ENCODE measurements at places on chromosomes 5 and 9.

DNA sequence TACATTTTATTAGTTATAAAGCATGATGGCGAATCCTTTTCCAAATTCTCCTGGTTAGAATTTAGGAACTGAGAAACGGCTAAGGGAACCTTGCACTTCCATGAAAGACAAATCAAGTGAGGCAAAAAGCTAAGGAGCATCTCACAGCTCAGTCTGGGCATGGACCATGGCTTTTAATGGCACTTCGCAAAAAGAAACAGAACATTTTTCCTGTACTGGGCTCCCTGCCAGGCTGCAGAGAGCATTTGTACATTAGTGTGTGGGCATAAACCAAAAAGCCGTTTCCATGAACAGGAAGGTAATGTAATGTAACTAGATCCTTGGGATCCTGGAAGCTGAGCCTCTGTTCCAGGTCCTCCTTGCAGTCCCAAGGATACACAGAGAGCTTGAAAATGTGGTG is 354.2 kb downstream of the MRPS30 start:
- DNase-seq: no peak

DNA sequence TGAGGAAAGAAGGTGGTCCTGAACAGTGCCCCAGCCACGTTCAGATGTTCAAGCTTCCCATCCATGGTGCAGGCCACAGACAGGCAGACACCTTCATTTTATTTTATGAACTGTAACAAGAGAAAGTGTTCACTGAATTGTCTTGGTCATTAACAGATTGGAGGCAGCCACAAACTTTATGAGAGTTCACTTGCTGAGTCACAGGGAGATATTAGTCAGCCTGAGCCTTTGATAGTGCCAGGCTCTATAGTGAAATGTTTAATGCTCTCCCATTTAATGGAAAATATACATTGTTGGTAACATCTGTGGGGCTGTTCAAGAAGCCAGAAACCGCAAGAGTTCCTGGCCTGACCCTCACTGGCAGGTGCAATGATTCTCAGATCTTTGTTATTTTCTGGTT is 237.0 kb downstream of the TENT4A start:
- no peak for DNase-seq

DNA sequence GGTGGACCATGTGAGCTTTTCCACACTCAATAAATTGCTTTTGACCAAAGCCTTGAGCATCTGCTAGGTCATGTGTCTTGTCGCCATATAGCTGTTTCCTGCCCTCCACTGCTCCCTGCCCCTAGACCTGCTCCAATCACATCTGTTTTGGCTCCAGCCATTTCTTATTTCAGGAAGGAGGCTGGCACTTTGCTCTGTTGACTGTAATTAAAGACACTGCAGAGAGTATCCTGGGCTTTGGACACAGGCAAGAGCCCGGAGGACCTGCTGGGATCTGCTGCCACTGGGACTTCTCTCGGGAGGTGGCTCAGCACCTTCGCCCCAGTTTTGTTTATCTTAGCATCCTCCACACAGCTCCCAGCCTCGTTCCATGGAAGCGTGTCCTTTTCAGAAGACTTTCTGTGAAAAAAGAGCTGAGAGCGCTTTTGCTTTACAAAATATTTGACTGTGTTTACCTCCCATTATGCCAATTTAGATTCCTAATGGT is 153.2 kb downstream of the MED10 start:
- no peak for DNase-seq

- no peak for DNase-seq
Observed at GRCh38 chr9:132244582-132245455, 83.0 kb downstream of the NTNG2 start.

GRCh38 chr9:33249983-33250382 is 10.0 kb downstream of the SPINK4 start:
- no peak for DNase-seq

- peak; percentile 50 for DNase-seq
Observed at GRCh38 chr5:151541571-151541970, 49.6 kb downstream of the FAT2 start.

- DNase-seq: peak; percentile 10
Observed at GRCh38 chr9:120841930-120842684, 615 bp downstream of the PSMD5 start.
